GM12878 (cell line): ENCODE measurements at places on chromosomes 1 and 21. TPM values are rescaled to one million over a fixed set of nuclear protein-coding genes. Genes with fewer than 3 reads are reported as not detected.

COL8A2 gene
- total RNA-seq: 0.08 TPM in 1 of 2 replicates, not detected in the other

TMEM240 gene
- total RNA-seq: 0.49 TPM in 1 of 2 replicates, not detected in the other

GNAT2 gene
- 0.85 and 0.92 TPM in 2 replicates for total RNA-seq

KCNN3 gene
- total RNA-seq: 15.3 and 17.3 TPM in 2 replicates

ERICH3 gene
- total RNA-seq: not detected in 2 replicates

TNFRSF1B gene
- total RNA-seq: 78.8 and 87.2 TPM in 2 replicates

LDLRAD1 gene
- not detected in 2 replicates for total RNA-seq

CELA3A gene
- 7.6 and 9.0 TPM in 2 replicates for total RNA-seq

TEKT2 gene
- total RNA-seq: not detected in 2 replicates
